Cardiac muscle cell (in vitro differentiated cells and primary cell): ENCODE measurements at places on chromosomes 1 and 21.

GRCh38 chr1:235864931-235865525 is 1.7 kb downstream of the LYST start:
- DNase-seq = no peak

- DNase-seq = no peak
These were observed 9.8 kb downstream of the KCNN3 start for GRCh38 chr1:154860156-154860870.

DNA sequence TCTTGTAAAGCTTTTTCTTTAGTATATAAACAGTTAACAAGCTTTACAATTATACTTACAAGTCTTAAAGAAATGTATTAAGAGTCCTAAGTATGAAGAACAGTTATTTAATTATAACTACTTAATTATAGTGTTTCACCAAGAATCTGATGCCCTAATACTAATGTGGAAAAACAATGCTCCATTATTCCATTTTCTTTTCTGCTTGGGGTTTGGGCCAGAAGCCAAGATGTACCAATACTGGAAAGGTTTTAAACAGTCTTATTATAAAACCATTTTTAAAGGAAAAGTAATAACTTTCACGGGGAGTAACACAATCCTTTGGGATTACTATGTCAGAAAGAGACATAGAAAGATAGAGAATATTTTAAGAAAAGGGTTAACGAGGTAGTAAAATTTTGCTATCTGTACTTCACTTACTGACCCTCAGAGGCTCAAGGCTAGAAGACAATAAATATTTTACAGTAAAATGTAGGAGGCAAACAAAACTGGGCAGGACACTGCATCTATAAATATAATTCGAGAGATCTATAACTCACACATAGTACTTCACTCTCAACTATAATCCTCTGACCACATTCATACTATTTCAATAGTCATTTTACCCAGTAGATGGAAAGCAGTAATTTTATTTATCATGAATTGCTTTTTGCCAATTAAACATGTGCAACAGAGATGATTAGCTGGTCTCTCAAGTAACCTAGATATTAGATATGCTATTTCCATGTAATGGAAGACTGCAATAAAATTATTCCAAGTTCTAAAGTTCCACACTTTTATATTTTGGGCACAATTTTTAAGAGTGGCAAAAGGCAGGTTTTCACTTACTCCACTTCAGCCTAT is 63.9 kb downstream of the LTN1 start:
- no peak for DNase-seq

DNA sequence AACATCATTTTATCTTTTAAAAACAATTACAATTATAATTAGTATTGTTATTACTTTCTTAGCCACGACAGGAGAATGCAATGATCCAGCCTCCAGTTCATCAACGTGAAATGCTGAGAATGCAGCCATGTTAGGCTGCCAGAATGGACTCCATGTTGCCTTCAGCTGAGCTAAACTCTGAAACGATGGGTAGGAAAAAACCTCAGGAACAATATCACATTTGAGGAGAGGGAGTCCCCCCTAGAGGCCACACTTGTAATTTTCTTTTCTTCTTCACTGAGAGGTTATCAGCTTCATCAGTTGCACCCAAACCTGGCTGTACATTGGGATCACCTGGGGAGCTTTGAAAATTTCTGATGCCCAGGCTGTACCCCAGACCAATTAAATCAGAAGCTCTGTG is 34.6 kb upstream of the DNAH14 start:
- DNase-seq = no peak

DNA sequence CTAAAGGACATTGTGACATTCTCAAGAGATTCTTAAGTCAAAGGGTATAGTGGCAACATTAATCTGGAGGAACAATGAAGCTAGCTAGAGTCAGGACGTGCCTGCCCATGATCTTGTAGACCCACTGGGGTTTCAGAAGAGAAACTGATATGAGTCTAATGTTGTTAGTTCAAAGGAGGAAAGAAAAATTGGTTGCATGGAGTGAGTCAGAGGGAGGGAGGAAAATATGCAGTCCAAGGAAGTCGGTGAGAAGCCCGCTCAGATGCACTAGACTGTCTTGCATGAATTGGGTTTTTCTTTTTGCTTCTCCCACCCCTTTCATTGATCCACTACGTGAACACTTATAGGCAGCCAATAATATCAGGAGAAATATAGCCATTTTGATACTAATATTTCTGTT is 53.8 kb upstream of the SYT14 start:
- no peak for DNase-seq

DNA sequence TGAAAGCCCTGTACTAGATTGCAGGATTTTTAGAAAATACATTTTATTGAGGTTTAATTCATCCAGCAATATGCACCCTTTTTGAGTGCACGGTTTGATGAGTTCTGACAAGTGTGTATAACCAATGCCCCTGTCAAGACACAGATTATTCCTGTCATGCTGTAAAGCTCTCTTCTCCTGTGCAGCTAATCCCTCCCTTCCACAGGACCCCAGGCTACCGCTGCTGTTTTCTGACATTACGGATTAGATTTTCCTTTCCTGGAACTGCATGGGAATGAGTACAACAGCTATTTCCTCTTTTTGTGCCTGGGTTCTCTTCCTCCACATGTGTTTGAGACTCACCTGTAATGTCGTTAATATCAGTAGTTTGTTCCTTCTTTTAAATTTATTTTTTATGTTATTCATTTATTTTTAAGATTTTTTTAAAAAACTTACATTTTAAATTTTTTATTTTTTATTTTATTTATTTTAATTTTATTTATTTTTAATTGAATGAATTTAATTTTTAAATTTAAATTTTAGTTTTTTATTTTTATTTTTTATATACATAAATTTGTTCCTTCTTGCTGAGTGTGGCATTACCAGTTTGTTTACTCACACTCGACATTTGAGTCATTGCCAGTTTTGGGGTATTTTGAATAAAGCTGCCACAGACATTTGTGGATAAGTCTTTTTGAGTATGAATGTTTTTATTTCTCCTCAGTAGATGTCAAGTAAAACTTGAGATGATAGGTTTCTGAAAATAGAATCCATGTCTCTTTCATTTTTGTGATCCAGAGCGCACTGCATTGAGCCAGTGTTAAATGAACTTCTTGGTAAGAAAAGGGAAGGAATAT is 79.0 kb upstream of the B3GALT5 start:
- DNase-seq = no peak

- DNase-seq = no peak
These were observed 904 bp downstream of the KLF17 start for GRCh38 chr1:44119525-44119924.

GRCh38 chr1:66227966-66228365 is 306.0 kb upstream of the SGIP1 start:
- DNase-seq = no peak

DNA sequence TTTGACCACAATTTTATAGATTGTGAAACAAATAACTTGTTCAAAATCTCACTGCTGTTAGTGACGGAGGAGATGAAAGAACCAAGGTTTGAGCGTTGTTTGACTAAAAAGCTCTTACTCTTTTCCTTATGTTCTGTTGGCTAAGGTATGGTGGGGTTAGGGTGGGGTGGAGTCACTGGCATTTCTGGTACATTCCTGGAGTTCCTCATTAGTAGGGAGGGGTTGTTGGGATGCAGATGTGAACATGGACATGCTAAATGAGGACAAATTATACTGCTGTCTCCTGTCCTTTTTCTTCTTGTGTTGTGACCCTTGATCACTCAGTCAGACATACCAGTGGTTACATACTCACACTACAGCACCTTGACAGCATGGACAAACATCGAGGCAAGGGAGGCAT is 26.2 kb upstream of the CD1D start:
- no peak for DNase-seq

DNA sequence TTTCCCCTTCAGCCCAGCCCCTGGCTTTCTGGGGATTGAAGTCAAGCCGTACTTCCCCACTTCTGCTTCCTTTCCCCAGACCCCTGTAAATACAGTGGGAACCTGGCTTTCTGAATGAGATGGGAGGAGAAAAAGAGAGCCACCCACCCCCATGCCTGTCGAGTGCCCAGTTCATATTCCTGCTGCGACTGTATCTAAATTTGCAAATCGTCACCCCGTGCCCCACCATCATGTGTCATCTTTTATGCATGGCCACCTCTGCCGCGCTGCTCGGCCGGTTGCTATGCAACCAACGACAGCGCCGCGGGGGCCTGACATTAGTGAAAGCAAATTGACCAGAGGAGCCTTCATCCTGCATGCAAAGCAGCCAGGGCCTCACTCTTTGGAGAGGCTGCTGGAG is 143.0 kb downstream of the ELAVL4 start:
- DNase-seq = no peak

DNA sequence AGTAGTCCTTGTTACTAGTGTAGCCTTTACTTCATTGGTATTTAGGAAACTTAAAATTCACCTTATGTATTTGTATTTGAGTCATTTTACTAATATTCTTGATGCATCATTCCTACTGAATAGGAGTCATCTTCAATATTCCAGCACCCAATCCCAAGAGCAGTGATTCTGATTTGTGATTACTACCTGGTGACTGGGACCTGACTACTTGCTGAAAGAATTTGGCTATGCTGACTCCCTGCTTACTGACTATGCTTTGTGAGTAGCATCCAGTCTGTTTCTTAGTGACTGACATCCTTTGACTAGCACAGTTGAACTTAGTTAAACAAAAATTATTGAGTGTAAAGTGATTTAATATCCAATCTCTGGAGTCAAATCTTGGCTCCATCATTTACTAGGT is 129.9 kb upstream of the NEGR1 start:
- DNase-seq = no peak

GRCh38 chr1:41313661-41314131 is 47.5 kb upstream of the FOXO6 start:
- peak; percentile 45 for DNase-seq

GRCh38 chr1:101959456-101959855 is 37.3 kb downstream of the OLFM3 start:
- no peak for DNase-seq

DNA sequence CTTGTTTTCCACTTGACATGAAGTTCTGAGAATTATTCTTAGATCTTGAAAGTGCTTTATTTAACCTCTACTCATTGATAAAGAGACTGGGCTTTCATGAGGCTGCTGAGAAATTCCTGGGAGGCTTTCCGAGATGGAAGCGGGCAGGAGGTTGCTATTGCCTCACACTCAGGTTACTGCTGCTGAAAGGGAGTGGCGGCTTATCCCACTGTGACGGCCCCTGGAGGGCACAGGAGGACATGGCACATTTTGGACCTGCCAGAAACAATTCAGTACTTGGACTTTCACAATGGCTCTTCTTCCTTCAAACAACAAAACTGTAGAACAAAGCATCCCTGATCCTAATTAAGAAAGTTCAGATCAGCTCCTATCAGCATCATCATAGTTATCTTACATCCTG is 16.2 kb upstream of the MARK1 start:
- peak; percentile 65 for DNase-seq

DNA sequence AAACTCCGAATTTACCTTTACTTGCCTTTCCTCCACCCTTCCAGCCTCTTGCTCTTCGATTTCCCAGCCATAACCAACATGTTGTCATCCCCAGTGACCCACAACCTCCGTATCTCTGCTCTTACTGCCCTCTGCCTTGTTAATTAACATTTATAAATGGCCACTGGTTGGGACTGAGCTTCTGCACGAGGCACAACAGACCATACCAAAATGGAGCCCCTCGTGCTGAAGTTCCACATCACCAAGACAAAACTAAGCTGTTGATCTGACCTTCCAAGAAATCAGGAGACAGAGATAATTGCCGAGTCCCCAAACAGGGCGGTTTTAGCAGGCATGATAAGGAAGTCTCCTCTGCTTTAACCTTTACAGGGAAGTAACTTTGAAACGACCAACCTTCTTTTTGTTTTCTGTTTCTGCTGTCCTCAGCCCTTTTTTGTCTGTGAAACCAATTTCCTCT is 71.9 kb downstream of the NMNAT2 start:
- DNase-seq = no peak

GRCh38 chr1:107897438-107898345 is 67.3 kb downstream of the VAV3 start:
- DNase-seq = no peak

DNA sequence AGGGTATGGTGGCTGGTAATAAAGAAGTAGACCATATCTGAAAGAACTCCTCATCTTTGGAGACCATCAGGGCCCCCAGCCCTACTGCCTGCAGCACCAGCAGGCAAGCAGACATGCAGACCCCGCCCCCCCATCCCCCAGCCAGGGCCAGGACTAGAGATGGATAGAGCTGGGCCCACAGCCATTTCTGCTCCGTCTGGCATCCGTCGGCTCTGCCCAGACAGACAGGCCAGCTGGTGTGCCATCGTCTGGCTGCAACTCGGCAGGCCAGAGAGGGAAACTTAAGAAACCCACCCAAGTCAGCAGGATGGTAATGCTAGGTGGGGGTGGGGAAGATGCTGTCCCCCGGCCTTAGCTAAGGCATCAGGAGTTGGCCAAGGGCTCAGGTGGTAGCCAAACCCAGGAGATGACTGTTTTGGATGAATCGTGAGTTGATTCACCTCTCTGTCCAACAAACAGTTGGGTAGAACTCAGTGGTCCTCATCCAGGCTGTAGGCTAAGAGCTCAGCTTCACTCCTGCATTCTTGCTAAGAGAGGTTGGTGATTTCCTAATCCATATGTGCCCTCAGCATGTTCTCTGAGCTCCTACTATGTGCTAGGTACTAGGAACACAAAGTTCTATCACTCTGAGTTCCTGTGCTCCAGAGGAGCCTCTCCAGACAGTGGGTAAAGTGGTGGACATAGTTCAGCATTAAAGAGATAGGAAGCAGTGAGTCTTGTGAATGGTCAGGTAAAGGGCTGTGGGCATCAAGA is 23.2 kb upstream of the TMEM222 start:
- no peak for DNase-seq

DNA sequence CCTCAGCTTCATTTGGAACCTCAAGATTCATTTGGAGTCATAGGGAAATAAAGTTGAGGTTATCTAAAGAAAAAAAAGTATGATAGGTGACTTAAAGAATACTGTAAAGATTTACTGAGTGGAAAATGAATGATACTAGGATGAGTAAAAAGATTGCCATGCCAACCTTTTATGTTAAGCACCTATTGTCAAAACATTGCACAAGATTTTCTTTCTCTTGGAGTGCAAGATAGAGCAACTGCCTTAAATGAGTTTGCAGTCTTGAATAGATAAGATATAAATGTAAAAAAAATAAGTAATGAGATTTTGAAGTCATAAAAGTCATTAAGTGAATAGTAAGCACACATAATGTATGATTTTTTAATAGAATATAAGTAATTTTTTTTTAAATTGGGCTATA is 5.1 kb upstream of the ANGPTL1 start:
- DNase-seq = no peak
